Activated naive CD4-positive, alpha-beta T cell treated with anti-CD3 and anti-CD28 coated beads, Interleukin-2, amount 50 U/mL, for 72 hours (primary cell): ENCODE measurements at places on chromosomes 7 and 10. TPM values are rescaled to one million over a fixed set of nuclear protein-coding genes. Genes with fewer than 3 reads are reported as not detected.

The SHTN1 gene
- not detected for total RNA-seq

The CFAP46 gene
- total RNA-seq: not detected

The ODAD2 gene
- not detected for total RNA-seq

The C10orf53 gene
- not detected for total RNA-seq

The NODAL gene
- total RNA-seq: not detected

The RPEL1 gene
- total RNA-seq: not detected

The OR2AE1 gene
- 0.31 TPM for total RNA-seq

The TFEC gene
- total RNA-seq: not detected

The AMZ1 gene
- 0.06 TPM for total RNA-seq

The FFAR4 gene
- total RNA-seq: not detected
